Large intestine (tissue), 12 donors: ENCODE measurements at places on chromosomes 6 and 20.

DNA sequence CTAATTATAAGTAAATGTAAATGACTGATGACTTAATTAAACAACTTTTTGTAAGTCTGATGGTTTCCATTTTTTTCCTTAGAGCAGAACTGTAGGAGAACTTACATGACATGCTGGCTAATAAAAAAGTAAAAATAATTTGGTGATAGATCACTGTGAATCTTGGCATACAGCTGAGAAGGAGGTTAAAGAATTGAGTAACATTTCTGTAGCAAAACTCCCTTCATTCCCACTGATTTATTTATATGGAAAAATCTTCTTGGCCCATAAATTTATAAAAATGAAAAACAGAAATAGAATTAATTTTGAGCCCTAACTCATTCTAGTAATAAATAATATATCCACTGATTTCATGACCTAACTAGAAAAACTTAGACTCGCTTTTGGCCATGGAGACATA lies 48.1 kb downstream of the SLC22A3 start:
- DNase-seq, result no peak

- no peak for DNase-seq
These were observed 126.9 kb upstream of the FAM83B start for GRCh38 chr6:54719633-54720032.

GRCh38 chr20:50513169-50514034 lies 3.2 kb downstream of the PTPN1 start:
- DNase-seq, result no peak

DNA sequence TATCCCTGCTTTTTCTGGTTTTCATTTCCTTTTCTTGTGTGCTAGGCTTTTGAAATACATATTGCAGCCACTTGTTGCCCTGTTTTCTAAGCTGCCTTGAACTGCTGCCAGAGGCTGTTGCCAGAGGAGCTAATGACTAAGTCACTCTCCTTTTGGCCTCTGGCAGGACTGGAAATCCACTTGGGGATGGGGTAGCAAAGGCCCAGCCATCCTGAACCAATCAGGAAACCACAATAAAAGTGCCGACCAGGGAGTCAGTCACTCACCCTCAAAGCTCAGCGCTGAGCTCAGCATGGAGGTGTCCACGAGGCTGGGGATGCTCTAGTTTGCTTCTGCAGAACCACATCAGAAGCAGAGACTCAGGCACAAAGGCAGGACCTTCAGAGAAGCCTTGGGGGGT lies 813.0 kb downstream of the DHX35 start:
- no peak for DNase-seq

GRCh38 chr6:135018941-135019340 lies 35.7 kb downstream of the HBS1L start:
- DNase-seq, result no peak

- no peak for DNase-seq
These were observed 286.5 kb upstream of the NT5E start for GRCh38 chr6:85163156-85164080.
